CD4-positive, alpha-beta T cell treated with Interleukin-1 beta for 1 hour (primary cell): ENCODE measurements at places on chromosomes 7 and 10.

DNA sequence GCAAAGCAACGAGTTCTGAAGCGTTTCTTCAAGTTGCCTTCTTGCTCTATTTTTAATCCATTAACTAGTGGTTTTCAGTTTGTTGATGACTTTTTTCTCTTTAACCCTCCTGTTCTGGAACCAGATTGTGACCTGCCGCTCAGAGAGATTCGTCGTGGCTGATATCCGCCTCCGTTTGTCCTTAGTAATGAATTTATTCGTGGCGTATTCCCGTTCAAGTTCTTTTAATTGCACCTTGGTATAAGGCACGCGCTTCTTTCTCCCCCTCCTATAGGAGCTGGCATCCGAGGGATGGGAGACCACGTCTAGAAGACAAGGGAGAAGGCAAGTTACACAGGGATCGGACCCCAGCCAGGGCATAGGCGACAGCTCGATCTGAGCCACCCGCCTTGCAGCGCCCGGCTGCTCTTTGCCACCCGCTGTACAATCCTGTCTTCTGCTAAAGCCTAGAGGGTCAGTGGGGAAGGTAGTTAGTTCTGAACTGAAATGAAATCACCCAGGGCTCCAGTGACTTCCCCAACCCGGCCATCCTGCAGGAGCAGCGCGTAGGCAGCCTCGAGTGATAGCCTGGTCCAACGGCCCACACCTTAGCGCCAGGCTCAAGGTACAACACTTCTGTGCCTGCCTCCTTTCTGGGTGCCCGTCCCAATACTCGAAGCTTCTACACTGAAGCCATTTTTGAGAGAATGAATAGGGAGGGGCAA lies 1.6 kb downstream of the HOXA13 start:
- DNase-seq, result no peak

- no peak for DNase-seq
These were observed 755.6 kb downstream of the TYW1 start for GRCh38 chr7:67752227-67752626.

DNA sequence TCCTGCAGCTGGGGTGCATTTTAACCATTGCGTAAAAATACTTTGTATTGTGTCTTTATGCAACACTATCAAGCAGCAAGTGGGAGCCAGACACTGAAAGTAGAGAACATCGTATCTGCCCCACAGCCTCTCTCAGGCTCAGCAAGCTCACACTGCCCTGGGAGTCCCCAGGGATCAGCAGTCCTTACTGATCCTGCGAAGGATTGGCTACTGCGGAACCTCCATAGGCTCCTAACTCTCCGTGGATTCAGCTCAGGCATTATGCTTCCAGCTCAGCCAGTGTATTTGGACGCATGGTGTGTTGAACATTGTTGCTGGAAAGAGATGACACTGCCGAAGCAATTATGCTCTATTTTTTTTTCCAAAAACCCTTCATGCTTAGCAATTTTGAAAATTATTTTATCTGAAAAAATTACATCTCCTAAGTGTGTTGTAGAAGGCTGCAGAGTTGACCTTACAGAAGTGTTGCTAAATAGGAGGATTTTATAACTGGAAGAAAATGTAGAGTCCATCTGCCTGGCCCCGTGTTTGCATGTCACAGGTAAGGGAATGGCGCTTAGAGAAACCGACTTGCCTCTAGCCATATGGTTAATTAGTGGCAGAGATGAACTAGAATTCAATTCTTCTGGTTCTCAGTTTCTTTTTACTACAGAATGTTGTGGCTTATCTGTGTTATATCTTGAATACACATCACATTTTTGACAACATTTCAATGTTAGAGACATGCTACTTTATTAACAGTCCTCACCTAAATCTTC lies 276.4 kb upstream of the COBL start:
- DNase-seq, result no peak

- DNase-seq, result no peak
These were observed 266.7 kb upstream of the PHF14 start for GRCh38 chr7:10706875-10707493.

DNA sequence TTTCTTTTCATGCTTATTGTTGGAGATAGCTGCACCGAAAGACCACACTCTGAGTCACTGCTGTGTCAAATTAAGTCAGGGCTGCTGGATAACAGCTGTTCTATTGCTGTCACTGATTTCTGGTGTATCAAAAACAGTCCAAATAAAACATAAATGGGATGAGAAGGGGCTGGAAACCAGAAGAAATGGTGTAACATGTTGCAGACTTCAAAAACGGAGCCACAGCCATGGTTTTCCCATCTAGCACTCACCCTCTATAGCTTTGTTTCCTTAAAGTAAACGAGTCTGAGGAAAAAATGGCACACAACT lies 103.3 kb upstream of the DIP2C start:
- no peak for DNase-seq

GRCh38 chr7:153473185-153473584 lies 579.0 kb upstream of the DPP6 start:
- DNase-seq, result no peak

GRCh38 chr10:71780719-71781118 lies 7.4 kb upstream of the VSIR start:
- no peak for DNase-seq

GRCh38 chr10:96299383-96299782 lies 4.9 kb upstream of the DNTT start:
- no peak for DNase-seq

GRCh38 chr7:102167254-102167653 lies 119.4 kb upstream of the SH2B2 start:
- no peak for DNase-seq

- DNase-seq, result no peak
These were observed 58.3 kb downstream of the SGMS1 start for GRCh38 chr10:50565301-50566083.

GRCh38 chr7:22488643-22489462 lies 11.1 kb downstream of the STEAP1B start:
- peak; percentile 61 for DNase-seq

DNA sequence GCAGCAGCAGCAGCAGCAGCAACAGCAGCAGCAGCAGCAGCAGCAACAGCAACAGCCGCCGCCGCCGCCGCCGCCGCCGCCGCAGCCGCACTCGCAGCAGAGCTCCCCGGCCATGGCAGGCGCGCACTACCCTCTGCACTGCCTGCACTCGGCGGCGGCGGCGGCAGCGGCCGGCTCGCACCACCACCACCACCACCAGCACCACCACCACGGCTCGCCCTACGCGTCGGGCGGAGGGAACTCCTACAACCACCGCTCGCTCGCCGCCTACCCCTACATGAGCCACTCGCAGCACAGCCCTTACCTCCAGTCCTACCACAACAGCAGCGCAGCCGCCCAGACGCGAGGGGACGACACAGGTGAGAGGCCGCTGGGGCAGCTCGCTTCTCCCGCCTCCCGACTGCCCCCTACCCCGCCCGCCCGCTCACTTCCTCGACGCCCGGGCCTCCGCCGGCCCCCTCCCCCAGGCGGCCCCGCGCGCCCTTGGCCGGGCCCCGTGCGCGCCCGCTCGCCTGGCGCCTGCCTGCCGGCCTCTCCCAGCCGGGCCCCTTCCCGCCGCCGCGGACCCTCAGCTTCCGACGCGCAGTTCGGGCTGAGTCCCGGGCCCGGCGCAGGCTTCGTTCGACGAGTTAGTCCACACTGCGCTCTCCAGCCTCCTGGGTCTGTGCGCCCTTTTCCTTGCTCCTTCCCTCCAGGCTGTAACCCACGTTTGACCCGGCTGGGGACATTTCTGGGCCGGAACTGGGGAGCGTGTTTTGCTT lies 882 bp downstream of the DLX6 start:
- no peak for DNase-seq

DNA sequence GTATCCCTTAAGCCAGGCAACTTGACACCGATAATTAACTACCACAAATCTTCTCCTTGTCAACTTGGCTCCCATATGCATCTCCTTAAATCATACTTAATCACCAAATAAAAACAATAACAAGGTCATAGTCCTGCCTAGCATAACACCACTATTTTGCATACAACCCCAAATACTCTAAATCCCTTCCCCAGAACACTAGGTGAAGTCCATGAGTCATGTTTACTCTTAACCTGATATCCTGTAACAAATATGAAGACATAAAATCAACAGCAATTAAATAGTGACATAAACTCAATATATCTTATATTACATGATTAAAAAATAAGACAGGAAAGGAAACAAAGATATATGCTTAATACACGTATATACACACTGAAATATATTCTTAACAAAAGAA lies 362.0 kb downstream of the ETV1 start:
- DNase-seq, result no peak
